ENCODE measurements at places on chromosomes 4 and X.

DNA sequence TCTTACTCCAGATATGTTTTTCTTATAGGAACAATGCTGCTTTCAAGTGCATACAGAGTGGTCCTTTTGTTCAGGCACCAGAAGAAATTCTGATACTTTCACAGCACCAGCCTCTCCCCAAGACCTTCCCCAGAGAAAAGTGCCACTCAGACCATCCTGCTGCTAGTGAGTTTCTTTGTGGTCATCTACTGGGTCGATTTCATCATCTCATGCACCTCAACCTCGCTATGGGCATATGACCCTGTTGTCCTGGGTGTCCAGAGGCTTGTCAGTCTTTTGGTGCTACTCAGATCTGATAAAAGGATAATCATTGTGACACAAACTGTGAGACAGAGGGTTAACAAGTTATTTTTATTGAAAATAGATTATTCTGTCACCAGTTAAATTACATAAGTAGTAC, 39.5 kb downstream of the WDR13 start:
- no peak for DNase-seq

DNA sequence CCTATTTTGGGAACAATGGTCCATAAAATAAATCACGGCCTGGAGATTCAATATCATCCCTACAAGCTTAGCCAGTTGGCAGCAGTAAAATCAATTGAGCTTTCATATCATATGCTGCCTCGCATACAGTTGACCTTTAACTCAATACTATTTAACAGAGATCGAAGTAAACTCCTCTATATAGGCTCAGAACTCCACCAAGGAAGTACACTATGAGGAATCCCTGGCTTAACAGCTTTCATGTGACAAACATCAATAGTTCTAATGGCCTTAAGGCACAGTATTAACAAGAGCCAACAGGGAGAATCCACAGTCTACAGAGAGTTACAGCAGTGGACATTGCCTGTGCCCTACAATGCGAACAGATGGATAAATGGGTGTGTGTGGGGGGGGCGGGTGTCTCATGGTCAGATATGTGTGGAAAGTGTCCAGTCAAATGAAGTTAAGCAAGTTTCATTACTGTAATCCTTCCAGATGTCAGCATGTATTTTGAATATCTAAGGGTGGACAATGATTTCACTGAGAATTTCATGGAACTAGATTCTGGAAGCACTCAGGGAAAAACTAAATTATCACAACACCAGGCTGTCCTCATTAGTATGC, 98.2 kb upstream of the FAM9B start:
- DNase-seq = no peak

DNA sequence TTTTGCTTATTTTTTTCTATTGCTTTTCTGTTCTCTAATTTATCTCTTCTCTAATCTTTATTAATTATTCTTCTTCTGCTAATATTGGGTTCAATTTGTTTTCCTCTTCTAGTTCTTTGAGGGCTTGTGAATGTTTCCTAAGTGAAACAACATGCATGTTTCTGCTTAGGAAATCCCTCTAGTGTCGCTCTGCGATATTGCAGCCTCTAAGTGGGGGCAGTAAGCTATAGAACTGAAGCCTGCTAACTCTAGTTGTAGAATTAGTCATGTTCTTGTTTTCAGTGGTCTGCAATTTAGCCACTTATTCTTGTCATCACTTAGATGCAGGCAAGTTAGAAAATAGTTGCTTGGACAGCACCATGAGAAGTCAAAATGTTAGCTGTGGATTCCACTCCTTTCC, 222.6 kb downstream of the SPIN4 start:
- peak; percentile 11 for DNase-seq

GRCh38 chr4:53557669-53558064, 33.6 kb downstream of the LNX1 start:
- no peak for DNase-seq

GRCh38 chrX:125219852-125220251, 99.8 kb upstream of the TEX13C start:
- DNase-seq = no peak

DNA sequence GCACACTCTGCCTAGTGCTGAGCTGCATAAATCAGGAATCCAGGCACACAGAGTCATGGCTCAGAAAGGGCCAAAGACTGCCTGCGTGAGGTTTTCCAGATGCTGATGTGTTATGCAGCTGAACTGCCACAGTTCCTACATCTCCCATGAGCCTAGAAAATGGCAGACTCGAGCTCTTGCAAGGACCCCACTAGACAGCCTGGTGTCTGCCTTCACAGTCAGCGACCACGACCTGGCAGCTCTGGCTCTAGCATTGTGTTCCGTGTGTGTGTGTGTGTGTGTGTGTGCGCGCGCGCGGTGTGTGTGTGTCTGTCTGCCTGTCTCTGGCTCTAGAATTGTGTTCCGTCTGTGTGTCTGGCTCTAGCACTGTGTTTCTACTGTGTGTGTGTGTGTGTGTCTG, 203.6 kb upstream of the AGTR2 start:
- DNase-seq = no peak

- no peak for DNase-seq
These were observed 86.9 kb downstream of the MAB21L2 start for GRCh38 chr4:150668824-150669223.

DNA sequence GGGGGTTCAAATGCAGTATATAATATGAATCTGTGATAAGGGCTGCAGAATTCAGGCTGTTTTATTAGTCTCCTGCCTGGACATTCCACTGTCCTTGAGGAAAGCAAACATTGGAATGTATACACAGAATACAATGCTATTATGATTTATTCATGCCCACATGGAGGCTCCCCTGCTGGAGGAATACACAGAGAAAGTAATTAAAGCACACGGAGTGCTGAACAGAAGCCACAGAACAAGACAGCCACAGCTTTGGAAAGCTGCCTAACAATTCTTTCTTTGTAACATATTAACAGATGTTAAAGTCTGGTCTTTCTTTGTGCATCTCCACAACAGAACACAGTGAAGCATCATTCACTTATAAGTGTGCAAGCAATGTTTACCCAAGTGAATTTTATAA, 155.8 kb downstream of the ARAP2 start:
- DNase-seq = no peak

- DNase-seq = no peak
These were observed 530.5 kb downstream of the FAM133A start for GRCh38 chrX:94204524-94204923.

DNA sequence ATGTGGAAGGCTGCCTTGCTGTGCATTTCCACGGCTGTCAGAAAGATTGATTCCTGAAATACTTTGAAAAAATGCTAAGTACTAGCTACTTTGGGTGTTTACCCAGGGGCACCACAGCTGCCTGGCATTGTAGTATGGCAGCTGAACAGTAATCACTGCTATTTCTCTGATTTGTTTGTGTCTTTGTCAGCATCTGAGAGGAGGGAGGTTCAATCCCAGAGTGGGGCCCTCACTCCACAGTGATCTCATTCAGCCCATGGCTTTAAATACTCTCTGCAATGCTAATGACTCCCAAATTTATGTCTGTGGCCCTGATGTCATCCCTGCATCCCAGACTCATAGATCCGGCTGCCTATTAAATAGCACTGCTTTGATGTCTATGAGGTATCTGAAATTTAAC, 575.3 kb upstream of the MAGEB2 start:
- DNase-seq = no peak

- no peak for DNase-seq
These were observed 31.9 kb downstream of the NPFFR2 start for GRCh38 chr4:72063726-72064125.

- no peak for DNase-seq
These were observed 20.8 kb upstream of the AP1AR start for GRCh38 chr4:112210777-112211176.

- DNase-seq = no peak
These were observed at the start of gene CAPN6 for GRCh38 chrX:111270339-111270738. TSS of gene CAPN6 (minus strand) at chrX:111270483. CDS start at chrX:111263936, 6,547 bp downstream.

DNA sequence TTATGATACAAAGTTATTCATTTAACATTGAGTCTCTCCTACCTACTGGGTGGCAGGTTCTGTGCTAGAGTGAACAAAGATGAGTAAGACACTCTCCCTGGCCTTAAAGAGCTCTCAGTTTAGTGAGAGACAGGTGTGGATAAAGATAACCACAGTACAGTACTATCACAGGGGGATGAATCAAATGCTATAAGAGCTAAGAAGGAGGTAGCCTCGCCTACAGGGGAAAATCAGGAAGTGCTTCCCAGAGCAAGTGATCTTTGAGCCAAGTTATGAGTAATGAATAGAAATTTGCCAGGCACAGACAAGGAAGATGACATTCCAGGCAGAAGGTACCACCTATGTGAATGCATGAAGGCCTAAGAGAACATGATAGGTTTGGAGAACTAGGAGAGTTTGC, 3.4 kb upstream of the IGBP1 start:
- DNase-seq = no peak

GRCh38 chrX:154025230-154025629, 5.5 kb upstream of the IRAK1 start:
- DNase-seq = peak; percentile 34

GRCh38 chr4:102180046-102180445, 165.2 kb downstream of the SLC39A8 start:
- no peak for DNase-seq

DNA sequence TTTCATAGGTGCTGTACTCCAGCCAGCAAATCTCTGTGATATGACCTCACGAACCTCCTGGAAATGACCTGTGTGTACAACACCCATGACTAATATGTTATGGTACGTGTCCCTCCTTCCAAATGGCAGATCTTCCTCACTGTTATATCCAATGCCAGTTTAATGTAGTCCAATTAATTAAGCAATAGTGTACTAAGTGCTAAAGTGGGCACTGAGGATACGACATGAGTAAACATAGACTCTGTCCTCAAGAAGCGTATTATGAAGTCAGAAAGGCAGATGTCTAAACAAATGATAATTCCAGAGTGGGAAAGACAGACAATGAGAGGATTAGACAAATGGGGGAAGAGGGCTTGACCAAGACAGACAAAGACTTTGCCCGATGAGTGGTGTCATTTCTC, 33.9 kb downstream of the GPRIN3 start:
- no peak for DNase-seq

DNA sequence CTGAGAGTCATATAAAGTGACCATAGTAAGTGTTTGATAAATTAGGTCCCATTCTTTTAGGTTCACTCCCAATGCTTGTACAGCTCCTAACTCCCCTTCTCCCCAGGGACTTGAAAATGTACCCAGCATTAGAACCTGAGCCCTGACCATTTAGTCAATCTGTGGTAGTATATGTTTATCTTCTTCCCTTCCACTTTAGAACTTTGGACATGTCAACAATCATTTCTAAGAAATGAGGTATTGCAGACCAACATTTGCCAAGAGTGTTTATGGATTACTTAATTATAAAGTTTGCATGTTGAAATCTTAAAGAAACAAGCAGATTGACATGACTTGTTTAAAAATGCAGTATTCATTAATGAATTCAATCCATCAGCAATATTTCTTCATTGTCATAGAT, 26.0 kb downstream of the AFM start:
- DNase-seq = no peak
